HuH-7 (cell line): ENCODE measurements at places on chromosomes 5 and 9.
A peak's percentile ranks its signal among the peaks of the same experiment; 100 is the strongest.

DNA sequence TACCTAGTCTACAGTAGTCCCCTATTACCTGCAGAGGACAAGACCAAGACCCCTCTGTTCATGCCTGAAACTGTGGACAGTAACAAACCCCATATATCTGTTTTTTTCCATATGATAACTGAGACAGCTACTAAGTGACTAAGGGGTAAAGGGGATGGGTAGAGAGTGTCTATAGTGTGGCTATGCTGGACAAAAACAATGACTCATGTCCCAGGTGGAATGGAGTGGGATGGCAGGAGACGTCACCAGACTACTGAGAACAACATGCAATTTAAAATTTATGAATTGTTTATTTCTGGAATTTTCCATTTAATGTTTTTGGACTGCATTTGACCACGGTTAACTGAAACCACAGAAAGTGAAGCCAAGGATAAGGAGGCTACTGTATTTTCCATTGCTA is 171.8 kb downstream of the AGTPBP1 start:
- DNase-seq, result no peak

DNA sequence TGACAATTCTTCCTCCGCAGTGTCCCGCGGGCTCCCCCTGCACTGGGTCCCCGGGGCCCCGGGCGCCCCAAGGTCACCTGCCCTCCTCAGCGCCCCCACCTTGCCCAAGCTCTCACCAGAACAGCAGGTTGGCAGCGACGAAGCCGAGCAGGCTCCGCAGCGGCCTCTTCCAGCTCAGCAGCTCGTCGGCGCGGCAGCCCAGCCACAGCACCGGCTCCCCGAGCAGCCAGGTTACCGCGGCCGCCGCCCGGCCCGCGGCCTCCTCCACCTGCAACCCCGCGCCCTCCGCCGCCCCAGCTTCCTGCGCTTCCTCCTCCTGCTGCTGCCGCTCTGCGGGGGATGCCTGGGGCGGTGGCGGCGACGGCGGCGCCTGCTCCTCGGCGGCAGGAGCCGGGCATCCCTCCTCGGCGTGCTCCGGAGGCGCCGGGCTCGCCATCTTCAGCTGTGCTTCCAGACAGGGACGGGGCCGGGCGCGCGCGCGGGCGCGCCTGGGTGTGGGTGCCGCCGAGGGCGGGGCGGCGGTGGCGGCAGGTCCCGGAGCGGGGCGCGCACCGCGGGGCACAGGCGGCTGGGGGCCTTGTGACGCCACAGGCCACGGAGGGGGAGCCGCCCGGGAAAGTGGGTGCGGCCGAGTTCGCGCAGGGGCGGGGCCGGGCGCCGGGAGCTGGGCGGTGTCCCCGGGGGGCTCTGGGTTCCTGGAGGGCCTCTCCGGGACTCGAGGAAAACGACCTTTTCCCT is at the start of gene RETREG1:
Gene RETREG1, minus strand, starts transcription at position 462 of the 738 bp plus-strand sequence. Its CDS starts 26 bp downstream, at position 436.
- DNase-seq, result peak; percentile 30

GRCh38 chr5:139969318-139969717 is 73.8 kb downstream of the NRG2 start:
- DNase-seq, result no peak

- no peak for DNase-seq
Measured at GRCh38 chr9:123067136-123067535, 33.7 kb downstream of the GPR21 start.

- DNase-seq, result no peak
Measured at GRCh38 chr9:109238125-109238524, 71.1 kb upstream of the FRRS1L start.

- no peak for DNase-seq
Measured at GRCh38 chr9:18783909-18784308, 249.1 kb downstream of the SAXO1 start.

DNA sequence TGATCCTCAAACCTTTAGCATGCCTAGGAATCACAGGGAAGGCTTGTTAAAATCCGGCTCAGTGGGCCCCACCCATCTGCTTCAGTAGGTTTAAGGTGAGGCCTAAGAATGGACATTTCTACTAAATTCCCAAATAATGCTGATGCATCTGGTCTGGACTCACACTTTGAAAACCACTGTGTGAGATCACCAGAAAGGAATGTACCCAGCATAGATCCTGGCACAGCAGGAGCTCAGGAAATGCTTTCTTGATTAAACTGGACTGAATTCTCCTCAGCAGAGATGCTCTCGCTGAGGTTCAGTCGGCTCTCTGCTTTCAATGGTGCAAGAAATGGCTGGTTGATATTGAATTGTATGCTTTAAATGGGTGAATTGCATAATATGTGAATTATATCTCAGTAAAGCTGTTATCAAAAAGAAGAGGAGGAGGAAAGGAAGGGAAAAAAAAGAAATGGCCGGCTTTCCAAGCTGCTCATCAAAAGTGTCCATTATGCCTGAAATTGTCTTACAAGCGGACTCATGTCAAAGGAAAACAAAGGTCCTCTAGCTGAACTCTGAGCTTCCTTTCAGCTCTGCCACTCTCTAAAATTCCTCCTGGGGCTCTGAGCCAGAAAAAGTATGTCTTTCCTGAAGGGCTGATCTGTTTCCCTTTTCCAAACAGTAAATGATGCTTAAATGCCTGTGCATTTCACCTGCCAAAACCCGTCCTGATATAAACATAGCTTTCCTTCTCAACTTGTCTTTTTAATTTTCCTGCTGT is 77.6 kb upstream of the SAP30L start:
- no peak for DNase-seq

- DNase-seq, result no peak
Measured at GRCh38 chr9:37025071-37025822, 8.8 kb downstream of the PAX5 start.

DNA sequence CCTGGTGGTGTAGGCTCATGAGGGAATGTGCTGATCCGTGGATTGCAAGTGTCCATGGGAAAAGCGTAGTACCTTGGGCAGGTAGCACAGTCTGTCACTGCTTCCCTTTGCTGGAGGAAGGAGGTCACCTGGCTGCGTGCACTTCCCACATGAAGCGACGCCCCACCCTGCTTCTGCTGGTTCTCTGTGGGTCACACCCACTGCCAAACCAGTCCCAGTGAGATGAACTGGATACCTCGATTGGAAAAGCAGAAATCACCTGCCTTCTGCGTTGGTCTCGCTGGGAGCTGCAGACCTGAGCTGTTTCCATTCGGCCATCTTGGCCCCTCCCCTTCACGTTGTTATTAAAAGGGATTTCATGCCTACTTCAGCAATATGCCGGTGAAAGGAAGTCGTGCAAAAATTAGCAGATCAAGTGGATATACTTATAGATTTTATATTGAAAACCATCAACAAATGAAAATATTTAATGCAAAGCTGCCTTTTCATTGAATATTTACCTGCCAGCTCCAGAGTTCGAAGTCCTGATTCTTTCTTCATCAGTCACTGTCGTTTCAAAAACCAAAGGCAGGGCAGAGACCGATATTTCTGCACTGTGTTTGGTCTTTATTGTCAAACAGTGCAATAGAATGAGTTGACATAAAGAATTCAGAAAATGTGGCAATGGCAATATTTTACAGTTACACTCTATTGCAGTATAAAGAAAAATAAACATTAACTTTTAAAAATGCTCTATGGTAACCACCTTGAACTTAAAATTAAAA is 123.2 kb downstream of the JAKMIP2 start:
- no peak for DNase-seq

GRCh38 chr5:136141561-136141960 is 8.9 kb downstream of the SMAD5 start:
- no peak for DNase-seq

DNA sequence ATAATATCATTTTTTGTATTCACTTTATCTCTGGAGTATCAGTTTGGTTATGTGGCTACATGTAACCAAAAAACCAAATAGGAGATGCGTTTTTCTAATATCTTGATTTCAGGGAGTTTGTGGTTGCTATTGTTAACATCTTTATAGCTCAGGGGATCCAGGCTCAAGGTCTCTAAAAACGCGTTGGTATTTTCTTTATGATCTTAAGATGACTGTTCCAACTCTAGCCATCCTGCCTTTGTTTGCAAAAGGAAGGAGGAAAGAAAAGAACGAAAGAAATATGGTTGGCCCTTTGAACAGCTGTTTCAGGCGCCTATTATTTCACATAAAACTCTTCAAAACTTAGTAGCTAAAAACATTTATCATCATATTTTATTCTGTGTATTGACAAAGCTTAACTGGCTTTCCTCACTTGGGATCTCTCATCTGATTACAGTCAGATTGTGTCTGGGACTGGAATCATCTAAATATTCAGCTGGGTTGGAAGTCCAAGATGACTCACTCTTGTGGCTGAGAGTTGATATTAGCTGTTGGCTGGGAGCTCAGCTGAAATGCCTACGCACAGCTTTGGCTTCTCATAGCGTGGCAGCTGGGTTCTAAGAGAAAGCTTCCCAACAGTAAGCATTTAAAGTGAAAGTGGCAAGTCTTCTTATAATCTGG is 60.1 kb downstream of the FAM174A start:
- DNase-seq, result no peak

- no peak for DNase-seq
Measured at GRCh38 chr9:69193685-69194032, 19.6 kb downstream of the TJP2 start.

GRCh38 chr5:168426007-168426863 is 60.0 kb upstream of the RARS1 start:
- DNase-seq, result no peak

DNA sequence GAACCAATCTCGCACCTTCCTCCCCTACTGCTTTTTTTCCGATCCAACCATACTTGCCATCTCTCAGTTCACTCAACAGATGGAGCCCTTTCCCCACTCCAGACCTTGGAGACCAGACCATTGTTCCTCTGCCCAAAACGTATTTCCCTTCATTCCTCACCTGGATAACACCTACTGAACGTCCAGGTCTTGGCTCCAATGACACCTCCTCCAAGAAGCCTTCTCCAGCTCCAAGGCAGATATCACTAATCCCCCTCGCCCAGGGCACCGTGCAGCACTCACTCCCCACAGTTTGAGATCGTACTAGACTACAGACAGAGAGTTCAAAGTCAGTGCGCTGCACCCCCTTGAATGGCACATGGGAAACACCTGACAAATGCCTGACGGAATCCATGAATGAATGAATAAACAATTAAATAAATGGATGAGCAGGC is 47.1 kb upstream of the AKNA start:
- DNase-seq, result peak; percentile 66

DNA sequence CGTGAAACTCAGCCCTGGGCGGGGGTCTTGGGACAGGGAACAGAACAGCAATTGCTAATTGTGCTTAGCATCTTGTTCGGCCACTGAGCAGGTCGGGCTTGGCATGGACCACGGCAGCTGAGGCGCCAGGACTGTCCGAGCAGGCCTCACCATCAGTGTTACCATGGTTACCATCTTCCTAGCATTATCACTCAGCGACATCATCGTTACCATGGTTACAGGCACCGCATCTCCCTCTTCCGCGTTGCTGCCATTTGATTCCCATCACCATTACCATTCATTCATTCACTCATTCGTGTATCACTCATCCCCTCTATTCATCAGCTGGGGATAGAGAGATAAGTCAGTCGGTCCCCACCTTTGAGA is 81.0 kb upstream of the ZBTB43 start:
- DNase-seq, result no peak

DNA sequence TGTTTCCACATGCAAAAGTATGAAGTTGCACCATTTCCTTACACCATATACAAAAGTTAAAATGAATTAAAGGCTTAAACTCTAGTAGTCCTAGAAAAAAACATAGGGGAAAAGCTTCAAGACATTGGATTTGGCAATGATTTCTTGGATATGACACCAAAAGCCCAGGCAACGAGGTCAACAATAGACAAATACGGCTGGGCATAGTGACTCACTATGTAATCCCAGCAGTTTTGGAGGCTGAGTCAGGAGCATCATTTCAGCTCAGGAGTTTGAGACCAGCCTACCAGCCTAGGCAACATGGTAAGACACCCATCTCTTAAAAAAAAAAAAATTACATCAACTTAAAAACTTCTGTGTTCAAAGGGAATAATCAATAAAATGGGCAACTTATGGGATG is 30.9 kb upstream of the SREK1 start:
- DNase-seq, result no peak

- peak; percentile 49 for DNase-seq
Measured at GRCh38 chr5:73218552-73219171, 45.7 kb downstream of the TMEM174 start.

GRCh38 chr5:108857905-108858304 is 110.2 kb downstream of the FER start:
- DNase-seq, result no peak

DNA sequence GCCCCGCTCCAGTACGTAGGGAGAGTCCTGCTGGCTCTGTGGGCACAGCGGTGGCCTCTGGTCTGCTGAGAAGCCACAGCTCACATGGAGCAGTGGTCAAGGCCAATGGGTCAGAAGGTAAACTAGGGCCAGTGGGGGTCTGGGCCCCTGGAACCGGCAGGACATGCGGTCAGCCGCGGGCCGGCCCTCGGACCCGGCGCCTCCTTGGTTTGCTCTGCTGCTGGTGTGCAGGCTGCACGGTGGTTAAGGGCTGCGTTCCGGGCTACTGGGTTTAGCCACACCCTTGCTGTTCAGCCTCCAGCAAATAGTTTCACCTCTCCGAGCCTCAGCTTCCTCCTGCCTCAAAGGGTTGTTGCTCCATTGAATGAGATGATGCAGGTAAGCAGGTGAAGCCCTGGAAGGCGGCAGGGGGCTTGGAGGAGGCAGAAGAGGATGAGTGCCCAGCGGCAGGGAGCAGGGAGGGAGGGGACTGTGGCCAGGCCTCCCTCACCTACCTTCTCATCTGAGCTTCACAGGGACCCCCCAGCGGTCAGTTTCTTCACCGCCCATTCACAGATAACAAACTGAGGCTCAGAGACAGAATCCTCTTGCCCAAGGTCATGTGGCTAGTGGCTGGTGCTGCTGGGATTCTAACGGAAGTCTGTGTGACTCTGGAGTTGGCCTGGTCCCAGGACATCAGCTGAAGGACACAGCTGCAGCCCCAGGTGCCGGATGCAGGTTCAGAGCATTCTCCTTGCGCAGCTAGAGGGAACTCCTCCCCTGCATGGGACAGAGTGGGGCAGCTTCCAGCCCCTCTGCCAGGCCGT is 3.7 kb upstream of the COL5A1 start:
- DNase-seq, result no peak

DNA sequence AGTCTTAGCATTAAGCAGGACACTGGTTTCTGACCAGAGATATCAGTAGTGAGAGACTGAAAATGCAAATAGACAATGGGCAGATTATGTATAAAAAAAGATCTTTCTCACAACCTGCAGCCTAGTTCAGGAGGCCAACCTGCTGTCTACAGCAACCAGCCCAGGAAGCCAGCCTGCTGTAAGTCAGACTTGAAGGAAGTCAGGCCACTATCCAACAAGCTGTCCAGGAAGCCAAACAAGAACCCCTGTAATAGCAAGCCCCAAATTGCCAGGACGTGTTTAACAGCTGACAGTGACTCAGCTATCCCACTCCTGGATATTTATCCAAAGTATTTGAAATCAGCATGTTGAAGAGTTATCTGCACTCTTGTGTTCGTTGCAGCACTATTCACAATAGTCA is 121.8 kb upstream of the SPIN1 start:
- no peak for DNase-seq

GRCh38 chr5:10775646-10776045 is 14.6 kb upstream of the DAP start:
- DNase-seq, result no peak

GRCh38 chr5:58294598-58295305 is 165.1 kb downstream of the PLK2 start:
- no peak for DNase-seq

- DNase-seq, result no peak
Measured at GRCh38 chr9:117034866-117035265, 347.8 kb downstream of the TRIM32 start.
